Stimulated activated CD4-positive, alpha-beta T cell treated with anti-CD3 and anti-CD28 coated beads, Interleukin-2, amount 100 ng/mL, for 24 hours (primary cell): ENCODE measurements at places on chromosomes 13 and 19.

GRCh38 chr13:44302233-44302632 lies 71.4 kb upstream of the SERP2 start:
- DNase-seq, result no peak

DNA sequence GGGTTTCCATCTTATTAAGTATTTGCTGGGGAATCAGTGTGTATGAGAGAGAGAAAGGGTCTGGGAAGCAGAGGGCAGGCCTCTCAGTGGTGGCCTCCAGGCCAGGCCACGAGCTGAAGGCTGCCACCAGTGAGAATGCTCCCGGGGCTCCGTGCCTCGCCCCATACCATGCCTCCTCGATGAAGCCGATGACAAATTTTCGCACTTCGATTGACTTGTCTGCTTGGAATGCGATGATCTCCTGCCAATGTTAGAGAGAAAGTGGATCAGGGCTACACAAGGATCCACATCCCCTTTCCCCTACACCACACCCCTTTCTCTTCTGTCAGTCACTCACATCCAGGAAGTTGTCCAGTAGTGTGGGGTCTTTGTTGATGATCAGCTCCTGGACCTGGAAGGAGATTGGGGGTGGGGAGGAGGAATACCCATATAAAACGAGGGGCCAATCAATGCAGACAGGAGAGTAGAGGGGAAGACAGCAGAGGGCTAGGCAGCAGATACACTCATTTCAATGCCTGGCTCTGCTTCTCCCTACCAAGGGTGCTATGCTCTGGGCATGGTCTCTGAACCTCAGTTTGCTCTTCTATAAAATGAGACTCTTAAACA lies 10.7 kb downstream of the SYMPK start:
- DNase-seq, result no peak

DNA sequence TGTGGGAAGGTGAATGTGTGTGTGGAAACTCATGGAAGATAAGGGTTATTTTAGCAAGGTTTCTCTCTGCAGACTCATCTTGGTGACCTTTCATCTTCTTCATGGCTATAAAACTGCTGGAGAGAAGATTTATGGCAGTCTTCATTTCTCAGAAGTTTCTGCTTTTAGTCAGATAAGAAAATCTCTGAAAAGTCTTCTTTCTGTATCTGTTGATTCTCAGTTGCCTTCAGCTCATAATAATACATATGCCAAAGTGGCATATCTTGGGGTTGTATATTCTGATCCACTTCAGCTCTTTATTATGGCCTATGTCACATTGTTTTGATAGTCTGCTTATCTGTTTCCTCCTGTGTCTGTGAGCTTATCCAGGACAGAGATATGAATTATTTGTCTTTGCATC lies 143.3 kb upstream of the TMTC4 start:
- DNase-seq, result no peak

DNA sequence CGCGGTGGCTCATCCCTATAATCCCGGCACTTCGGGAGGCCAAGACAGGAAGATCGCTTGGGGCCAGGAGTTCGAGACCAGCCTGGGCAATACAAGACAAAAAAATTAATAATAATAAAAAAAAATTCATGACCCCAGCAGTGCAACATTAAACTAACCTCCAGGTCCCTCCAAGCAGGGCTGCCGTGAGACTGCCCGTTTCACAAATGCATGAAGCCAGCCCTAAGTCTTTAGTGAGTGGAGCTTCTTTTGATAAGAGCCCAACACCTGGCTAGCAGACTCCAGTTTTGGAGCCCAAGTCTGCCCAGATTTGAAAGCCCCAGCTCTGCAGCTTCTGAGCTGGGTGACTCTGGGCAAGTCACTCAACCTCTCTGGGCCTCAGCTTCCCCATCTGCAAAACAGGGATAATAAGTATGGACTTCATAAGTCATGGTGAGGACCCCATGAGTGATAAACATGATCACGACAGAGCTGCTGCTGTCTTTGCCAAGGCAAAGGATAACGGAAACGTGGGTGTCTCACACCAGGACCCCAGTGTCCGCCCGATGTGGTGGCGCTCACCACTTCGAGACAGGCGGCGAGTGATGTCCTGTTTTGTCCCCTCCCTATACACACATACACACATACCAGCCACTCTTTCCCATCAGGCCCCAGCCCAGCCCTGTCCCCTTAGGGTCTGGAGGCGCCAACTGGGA lies 38.4 kb upstream of the NANOS3 start:
- DNase-seq, result no peak

- no peak for DNase-seq
Measured at GRCh38 chr13:26133851-26134250, 82.0 kb upstream of the SHISA2 start.

- no peak for DNase-seq
Measured at GRCh38 chr13:25762795-25763377, 288.9 kb downstream of the SHISA2 start.

GRCh38 chr19:45790942-45791341 lies 1.7 kb downstream of the DMWD start:
- DNase-seq, result no peak

- no peak for DNase-seq
Measured at GRCh38 chr13:44064357-44064756, 184.7 kb downstream of the LACC1 start.

DNA sequence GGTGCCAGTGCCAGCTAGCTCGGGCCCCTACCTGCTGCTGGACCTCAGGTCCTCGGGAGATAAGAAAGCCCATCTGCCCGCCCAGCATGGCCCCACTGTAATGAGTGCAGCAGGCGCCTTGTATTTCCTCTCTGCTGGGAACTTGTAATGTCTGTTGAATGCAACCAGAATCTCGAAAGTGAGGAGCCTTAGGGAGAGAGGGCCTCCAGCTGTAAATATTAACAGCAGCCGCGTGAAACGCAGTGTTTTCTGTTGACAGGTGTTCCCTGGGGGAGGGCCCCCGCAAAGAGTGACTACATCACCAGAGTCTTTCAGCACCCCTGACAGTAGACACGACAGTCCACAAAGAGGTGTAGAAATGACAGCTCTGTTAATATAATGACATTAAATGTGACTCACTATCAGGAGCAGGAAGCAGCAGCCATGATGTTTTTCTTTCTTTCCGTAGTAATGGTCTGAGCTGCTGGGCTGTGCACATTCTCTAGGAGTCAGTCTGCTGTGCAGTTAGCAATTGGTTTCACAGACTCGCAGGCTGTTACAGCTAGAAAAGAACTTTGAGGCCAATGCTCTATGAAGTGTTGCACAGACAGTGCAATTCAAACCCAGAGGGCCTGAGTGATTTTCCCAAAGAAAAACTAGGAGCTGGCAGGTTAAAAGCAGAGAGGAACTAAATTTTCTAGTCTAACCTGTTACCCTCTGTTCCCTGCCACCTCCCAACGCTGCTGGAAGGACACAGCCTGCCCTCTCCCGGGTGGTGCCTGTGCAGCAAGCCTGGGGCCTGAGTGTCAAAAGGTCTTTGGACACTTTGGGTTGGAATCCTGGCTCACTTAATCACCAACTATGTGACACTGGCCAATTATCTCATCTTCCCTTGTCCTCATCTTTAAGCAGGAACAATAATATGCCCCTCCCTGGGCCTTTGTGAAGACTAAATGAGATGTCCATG lies 58.6 kb upstream of the WASF3 start:
- no peak for DNase-seq
